ENCODE measurements at places on chromosomes 3 and 15.

- peak; percentile 5 for DNase-seq
Observed at GRCh38 chr3:7307410-7307809, 446.5 kb downstream of the GRM7 start.

GRCh38 chr3:81378552-81379293, 382.7 kb downstream of the GBE1 start:
- no peak for DNase-seq

GRCh38 chr15:80183886-80184285, 31.1 kb downstream of the FAH start:
- peak; percentile 25 for DNase-seq

GRCh38 chr15:27592036-27592760, 506.9 kb downstream of the OCA2 start:
- DNase-seq: no peak

- no peak for DNase-seq
Observed at GRCh38 chr3:48682786-48683185, 2.9 kb downstream of the NCKIPSD start.

Measured in iris pigment epithelial cell (primary cell).